ENCODE measurements at places on chromosomes 3 and 15. TPM values are rescaled to one million over a fixed set of nuclear protein-coding genes. Genes with fewer than 3 reads are reported as not detected.

The SENP2 gene
- polyA plus RNA-seq: 8.7 TPM

GRCh38 chr3:123723070-123723469, 138.2 kb upstream of the HACD2 start:
- DNase-seq: no peak

The LYZL4 gene
- polyA plus RNA-seq: not detected

GRCh38 chr3:120597445-120598049, 1.4 kb downstream of the NDUFB4 start:
- DNase-seq: no peak

The FEZF2 gene
- polyA plus RNA-seq: not detected

DNA sequence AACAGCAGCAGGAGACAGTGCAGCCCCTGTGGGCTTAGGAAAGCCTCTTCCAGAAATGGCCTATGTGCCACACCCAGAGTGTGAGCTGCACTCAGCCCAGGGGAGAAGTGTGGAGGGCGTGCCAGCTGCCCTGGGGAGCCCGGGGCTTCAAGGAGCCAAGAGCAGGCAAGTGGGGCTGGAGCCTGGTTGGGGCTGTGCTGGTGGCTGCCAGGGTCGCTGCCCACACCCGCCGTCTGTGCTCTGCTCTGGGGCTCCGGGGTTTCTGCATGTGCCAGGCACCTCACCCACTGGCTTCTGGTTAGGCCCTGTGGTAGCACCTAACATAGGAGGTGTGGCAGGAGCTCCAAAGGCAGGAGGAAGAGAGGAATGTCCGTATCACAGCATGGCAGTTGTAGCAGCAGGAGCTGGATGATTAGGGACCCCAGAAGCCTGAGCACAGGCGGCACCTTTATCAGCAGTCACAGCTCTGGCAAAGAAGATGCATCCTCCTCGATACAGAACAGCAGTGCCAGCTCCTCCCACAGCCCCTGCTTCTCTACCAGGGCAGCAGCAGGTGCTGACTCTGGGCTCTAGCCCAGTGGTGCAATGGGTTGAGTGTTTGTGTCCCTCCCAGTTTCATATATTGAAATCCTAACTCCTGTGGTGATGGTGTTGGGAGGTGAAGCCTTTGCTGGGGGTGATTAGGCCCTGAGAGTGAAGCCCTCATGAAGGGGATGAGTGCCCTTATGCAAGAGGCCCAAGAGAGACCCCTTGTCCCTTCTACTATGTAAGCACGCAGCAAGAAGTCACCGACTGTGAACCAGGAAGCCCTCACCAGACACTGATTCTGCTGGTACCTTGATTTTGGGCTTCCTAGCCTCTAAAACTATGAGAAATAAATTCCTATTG, 70.0 kb upstream of the KLF13 start:
- DNase-seq: no peak

DNA sequence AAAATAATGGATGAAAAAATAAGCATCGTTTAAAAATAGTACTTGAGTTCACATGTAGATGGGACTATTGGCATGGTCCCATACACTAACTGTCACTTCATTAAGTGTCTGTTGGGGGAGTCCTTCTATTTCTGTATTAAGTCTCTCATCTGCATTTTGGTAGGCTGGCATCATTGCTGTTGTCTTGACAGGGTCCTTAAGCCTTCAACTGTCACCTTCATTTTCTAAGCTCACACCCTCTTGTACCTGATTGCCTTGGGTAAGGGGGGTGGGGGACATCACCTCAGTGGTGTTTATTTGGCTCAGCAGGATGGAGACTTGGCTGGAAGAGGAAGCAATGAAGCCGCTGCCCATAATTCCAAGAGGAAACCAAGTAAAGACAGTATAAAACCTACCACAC, 202.0 kb upstream of the VEPH1 start:
- no peak for DNase-seq

The HIGD1A gene
- polyA plus RNA-seq: 294 TPM

- no peak for DNase-seq
Observed at GRCh38 chr15:88249220-88249619, 7.3 kb downstream of the NTRK3 start.

The FOXB1 gene
- not detected for polyA plus RNA-seq

Measured in keratinocyte (primary cell).